ENCODE measurements at places on chromosomes 5 and 9. TPM values are rescaled to one million over a fixed set of nuclear protein-coding genes. Genes with fewer than 3 reads are reported as not detected.
A peak's percentile ranks its signal among the peaks of the same experiment; 100 is the strongest.

BTNL8 gene
- not detected for total RNA-seq

STPG3 gene
- not detected for total RNA-seq

GRCh38 chr9:128701227-128701854, 962 bp upstream of the PKN3 start:
- no peak for DNase-seq

GRCh38 chr5:173967241-173967640, 21.7 kb upstream of the C5orf47 start:
- DNase-seq = no peak

- DNase-seq = peak; percentile 42
These were observed 550.6 kb downstream of the CDH10 start for GRCh38 chr5:24094081-24094679.

Measured in SK-MEL-5 (cell line).